ENCODE measurements at places on chromosomes 4 and X.

- no peak for DNase-seq
- H3K4me3 ChIP-seq = no peak overlapping the region
- H3K27ac ChIP-seq = no peak overlapping the region
- H3K36me3 ChIP-seq = no peaks in the 10 kb centered on the region
Measured at GRCh38 chrX:20481632-20482031, 214.9 kb upstream of the RPS6KA3 start.

DNA sequence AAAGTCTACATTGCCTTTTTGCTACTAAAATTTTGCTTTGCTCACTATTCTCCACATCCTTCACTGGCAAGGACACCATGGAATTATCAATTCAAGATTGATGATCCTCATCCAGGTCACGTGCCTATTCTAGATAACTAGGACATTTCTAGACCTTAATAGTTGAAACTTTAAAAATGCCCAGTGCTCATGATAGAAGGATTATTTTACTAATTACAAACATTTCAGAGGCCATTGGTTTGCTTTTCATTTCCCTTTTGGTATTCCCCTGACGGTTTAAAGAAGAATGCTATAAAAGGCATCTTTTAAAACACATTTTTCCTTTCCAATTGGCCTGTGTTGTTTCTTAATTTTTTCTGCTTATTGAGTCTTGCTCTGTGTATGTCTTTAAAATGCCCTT, 249.4 kb downstream of the NDST4 start:
- no peaks in the 10 kb centered on the region for H3K27me3 ChIP-seq
- no peaks in the 10 kb centered on the region for H3K4me1 ChIP-seq
- H3K36me3 ChIP-seq = no peaks in the 10 kb centered on the region

DNA sequence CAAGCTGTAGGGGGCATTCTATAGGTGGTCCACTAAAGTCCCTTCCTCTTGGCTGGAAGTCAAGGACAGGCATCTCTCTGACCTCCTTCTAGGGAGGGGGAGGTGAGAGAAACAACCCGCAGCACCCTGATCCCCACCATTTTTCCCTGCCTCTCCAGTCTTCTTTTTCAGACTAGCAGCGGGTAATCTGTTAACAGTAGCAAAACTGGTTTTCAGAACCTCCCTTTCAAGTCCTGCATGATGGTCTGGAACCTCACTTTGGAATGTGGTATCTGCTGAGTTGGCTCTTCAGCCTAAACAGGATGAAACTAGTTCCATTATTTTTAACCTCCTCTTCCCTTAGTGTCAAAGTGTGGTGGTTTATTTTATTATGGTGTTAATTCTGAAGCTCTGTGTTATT, 196.0 kb downstream of the NWD2 start:
- H3K27me3 ChIP-seq = peaks cover 10% of the 10 kb centered on the region
- no peak for DNase-seq
- no peak overlapping the region for H3K27ac ChIP-seq
- no peak overlapping the region for H3K4me3 ChIP-seq
- no peaks in the 10 kb centered on the region for H3K4me1 ChIP-seq
- H3K36me3 ChIP-seq = no peaks in the 10 kb centered on the region

GRCh38 chr4:47835494-47835893, 2.4 kb downstream of the CORIN start:
- peaks cover 4% of the 10 kb centered on the region for H3K27me3 ChIP-seq
- H3K4me1 ChIP-seq = peaks cover 35% of the 10 kb centered on the region
- H3K4me3 ChIP-seq = no peak overlapping the region
- peaks cover 5% of the 10 kb centered on the region for H3K36me3 ChIP-seq

GRCh38 chrX:136779346-136779781, 1.4 kb downstream of the ARHGEF6 start:
- H3K36me3 ChIP-seq = no peaks in the 10 kb centered on the region
- H3K27me3 ChIP-seq = no peaks in the 10 kb centered on the region
- peak overlapping the region; percentile 80 for H3K27ac ChIP-seq
- H3K4me1 ChIP-seq = peaks cover 38% of the 10 kb centered on the region

GRCh38 chr4:1556541-1557220, 127.4 kb downstream of the FAM53A start:
- peaks cover 22% of the 10 kb centered on the region for H3K27me3 ChIP-seq
- H3K4me1 ChIP-seq = no peaks in the 10 kb centered on the region
- H3K27ac ChIP-seq = no peak overlapping the region
- no peak for DNase-seq
- no peak overlapping the region for H3K4me3 ChIP-seq

DNA sequence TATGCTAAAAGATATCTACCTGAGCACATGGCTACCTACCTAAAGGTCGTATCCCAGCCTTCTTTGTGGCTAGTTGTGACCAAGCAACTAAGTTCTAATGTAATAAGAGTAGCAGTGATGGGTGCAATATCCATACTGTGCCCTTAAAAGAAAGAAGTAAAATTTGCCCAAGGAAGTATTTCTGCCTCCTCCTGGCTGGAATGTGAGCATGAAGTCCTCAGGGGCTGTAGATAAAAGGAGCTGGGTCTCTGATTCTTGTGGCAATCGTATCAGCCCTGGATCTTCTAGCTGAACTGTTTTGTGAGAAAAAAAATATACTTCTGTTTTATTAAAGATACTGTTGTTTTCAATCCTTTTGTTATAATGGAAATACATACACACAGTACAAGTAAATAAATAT, 217.4 kb downstream of the GPAT3 start:
- H3K4me1 ChIP-seq = no peaks in the 10 kb centered on the region
- no peak for DNase-seq
- no peak overlapping the region for H3K4me3 ChIP-seq
- no peaks in the 10 kb centered on the region for H3K36me3 ChIP-seq
- peaks cover 8% of the 10 kb centered on the region for H3K27me3 ChIP-seq

DNA sequence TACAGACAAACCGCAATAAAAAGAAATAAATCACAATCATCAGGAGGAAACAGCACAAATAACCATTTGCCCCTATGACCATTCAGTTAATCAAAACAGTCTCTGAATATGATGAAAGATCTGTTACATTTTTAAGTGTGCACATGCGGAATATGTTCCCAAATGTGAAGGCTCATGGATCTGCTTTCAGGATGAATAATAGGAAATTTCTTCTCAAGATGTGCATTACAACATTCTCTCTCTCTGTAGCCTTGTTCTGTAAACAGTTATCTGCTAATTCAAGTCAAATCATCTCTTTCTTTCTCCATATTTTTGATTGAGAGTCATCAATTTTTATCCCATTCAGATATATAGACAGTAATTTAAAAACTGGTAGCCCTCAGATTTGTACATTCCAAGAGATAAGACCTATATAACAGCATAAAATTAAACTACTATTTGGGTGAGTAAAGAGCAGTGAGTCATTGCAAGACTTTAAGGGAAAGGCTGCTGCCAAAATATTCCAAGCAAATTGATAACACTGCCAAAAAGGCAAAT, 433.9 kb upstream of the ATOH1 start:
- H3K4me3 ChIP-seq = no peak overlapping the region
- no peaks in the 10 kb centered on the region for H3K36me3 ChIP-seq
- H3K27me3 ChIP-seq = no peaks in the 10 kb centered on the region
- no peak overlapping the region for H3K27ac ChIP-seq

- H3K27ac ChIP-seq = no peak overlapping the region
- peaks cover 15% of the 10 kb centered on the region for H3K36me3 ChIP-seq
- H3K27me3 ChIP-seq = peaks cover under 1% of the 10 kb centered on the region
- H3K4me3 ChIP-seq = no peak overlapping the region
Measured at GRCh38 chr4:150960079-150960478, 55.0 kb downstream of the LRBA start.

Measured in HFFc6 (cell line).